ENCODE measurements at places on chromosomes 1 and 21.

DNA sequence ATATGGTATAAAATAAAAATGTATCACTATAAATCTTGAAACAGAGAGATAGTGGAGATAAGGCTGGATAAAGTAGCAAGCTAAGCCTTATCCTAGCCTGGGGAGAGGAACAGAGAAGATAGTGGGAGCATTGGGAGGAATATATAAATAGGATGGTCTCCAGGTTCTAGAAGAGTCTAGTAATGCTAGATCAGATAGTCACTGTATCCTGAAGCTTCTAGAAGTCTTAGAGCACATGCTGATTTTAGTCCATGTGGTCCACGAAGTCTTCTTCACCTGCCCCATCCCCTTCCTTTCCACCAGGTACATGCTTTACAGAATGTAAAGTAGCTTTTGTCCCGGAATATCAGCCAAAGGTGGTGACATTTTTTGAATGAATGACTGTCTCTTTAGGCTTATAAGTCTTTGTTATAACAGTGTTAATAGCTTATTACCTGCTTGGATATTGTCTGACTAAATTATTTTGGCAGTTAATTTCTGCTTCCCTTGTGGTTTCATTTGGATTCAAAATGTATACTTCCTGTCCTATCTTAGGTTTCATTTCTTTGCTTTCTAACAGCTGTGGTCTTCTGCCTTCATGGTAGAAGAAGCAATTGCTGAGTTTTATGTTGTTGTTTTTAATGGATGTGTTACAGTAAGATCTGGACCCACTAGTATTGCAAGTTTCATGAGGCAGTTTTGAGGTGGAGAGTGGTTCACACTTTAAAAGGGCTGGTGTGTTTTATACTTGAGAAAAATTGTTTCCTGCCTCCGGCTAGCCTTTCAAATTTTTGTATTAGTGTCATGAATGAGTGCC lies 5.9 kb downstream of the SMG7 start:
- DNase-seq: no peak

GRCh38 chr1:88751714-88752113 lies 67.6 kb downstream of the PKN2 start:
- DNase-seq: no peak

DNA sequence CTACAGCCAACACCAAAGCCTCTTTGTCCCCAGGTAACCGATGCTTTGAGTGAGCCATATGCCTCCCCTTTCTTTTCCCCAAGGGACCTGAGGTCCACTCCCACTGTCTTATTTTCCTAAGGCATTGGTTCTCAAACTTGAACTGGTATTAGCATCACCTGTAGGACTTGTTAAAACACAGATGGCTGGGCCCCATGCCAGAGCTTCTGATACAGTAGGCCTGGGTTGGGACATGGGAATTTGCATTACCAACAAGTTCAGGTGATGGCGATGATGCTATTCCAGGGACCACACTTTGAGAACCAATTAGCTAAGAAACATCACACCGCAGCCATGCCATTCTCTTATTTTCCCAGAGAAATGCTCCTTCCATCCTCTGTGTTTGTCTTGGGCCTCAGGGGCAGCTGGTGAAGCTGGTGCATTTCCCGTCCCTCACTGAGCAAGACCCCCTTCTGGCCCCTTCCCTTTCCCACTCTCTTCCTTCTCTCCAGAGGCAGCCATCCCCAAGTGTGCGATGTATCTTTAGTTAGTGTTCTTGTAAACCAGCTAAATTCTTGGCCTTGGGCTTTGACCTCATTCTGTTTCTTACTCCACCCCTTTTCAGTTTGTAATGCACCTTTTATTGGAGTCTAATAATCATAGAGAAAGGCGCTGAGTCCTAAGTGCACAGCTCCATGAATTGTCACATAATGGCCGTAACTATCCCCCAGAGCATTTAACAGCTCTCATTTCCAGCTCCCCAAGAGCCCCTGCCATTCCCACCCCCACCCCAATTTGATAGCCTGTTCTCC lies 14.2 kb upstream of the TTC22 start:
- DNase-seq: no peak

- no peak for DNase-seq
Measured at GRCh38 chr1:3533067-3534048, 78.0 kb downstream of the MEGF6 start.

DNA sequence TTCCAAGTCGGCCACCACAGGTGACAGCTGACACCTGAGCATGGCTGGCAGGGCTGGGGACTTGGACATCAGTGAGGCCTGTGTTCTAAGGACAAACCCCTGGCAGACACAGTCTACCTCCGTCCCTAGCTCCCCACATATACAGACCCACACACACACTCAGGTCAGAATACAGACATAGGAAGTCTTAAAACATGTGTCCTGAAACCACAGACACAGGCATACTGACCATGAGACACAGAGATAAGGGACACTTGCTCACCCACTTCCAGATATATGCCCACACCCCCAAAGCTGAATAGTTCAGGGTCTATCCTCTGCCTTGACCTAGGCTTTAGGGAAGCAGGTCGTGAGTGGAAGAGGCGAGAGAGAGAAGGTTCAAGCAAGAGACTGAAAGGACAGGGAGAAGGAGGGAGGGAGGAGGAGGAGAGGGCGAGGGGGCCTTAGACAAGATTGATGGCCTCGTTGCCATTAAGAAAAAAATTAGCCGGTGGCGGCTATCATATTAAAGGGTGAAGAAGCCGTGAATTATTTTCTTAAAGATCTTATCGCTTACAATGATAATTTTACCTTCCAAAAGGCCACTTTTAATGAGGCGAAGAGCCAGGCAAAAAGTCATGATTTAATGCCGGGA lies 49.9 kb downstream of the TMEM53 start:
- no peak for DNase-seq

DNA sequence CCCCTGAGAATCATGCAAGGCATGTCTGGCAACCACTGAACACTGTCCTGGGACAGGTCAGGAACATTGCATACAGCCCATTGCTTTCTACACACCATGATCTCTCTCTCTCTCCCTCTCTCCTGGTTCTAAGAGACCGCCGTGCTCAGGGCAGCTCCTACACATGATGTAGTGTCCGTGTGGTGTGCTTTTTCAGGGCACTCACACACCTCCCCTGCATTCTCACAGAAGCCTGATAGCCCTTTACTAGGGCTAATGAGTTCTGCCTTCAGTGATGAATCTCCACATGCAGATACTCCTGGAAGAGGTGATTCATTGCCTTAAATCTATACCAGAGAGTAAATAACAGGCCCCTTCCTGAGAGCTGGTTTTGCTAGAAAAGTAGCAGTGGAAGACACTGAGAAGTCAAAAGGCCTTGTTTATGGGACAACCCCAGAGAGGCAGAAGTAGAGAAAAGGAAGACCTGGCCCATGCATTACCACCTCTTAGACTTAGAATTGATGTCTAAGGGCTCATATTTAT lies 7.2 kb upstream of the OLFML2B start:
- DNase-seq: no peak

- no peak for DNase-seq
Measured at GRCh38 chr1:20476265-20477038, 9.6 kb downstream of the CAMK2N1 start.

DNA sequence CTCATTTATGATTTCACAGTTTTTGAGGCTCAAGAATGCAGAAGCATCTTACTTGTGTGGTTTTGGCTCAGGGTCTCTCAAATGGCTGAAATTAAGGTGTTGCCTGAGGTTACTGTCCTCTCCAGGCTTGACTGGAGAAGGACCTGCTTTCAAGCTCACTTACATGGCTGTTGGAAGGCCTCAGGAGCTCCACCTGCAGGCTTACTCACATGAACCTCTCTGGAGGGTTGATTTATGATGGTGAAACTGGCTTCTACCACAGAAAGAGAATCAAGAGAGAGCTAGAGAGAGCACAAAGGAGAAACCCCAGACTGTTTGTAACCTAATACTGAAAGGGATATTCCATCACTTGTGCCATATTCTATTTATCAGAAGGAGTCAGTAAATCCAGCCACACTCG lies 6.2 kb upstream of the KCNK2 start:
- no peak for DNase-seq

GRCh38 chr1:92329347-92330129 lies 30.7 kb downstream of the RPAP2 start:
- no peak for DNase-seq

DNA sequence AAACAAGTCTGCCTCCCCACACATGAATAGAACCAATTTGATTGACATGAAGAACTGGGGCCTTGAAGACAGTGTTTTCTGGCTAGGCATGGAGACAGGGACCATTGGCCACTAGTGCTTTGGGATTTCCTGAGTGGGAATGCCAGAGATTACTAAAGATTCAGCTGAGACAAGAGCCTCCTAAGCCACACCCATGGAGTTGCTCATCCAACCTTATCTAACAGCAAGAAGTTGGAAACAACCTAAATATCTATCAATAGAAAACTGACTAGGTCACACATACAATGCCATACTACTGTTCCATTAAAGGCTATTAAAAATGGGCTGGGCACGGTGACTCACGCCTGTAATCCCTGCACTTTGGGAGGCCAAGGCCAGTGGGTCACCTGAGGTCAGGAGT lies 184.1 kb downstream of the ZBTB18 start:
- no peak for DNase-seq

DNA sequence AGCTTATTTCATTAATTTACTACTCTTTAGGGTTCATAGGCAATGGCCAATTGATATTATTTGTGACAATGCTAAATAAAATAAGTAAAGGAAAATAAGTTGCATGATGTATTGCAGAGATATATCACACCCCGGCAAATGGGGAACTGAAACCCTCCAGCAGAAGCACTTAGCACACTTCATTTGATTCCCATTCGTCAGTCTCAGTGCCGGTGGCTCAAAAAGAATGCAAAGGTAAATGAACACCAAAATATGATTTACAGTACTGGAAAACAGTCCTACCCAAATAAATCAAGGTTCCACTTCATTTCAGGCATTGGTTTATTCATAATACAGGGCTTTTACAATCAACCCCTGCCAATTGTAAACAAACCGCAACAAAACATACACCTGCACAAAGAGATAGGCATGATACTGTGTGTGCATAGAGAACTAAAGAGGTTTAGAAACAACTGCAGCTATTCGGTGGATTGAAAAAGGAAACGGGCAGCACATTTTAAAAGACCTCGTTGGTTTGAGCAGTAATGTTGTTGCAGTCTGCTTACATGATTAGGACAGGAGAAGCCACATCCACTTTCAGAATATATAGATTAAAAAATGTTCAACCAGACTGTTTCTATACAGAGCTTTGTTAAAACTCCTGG lies 1019.2 kb downstream of the TTLL7 start:
- DNase-seq: no peak

DNA sequence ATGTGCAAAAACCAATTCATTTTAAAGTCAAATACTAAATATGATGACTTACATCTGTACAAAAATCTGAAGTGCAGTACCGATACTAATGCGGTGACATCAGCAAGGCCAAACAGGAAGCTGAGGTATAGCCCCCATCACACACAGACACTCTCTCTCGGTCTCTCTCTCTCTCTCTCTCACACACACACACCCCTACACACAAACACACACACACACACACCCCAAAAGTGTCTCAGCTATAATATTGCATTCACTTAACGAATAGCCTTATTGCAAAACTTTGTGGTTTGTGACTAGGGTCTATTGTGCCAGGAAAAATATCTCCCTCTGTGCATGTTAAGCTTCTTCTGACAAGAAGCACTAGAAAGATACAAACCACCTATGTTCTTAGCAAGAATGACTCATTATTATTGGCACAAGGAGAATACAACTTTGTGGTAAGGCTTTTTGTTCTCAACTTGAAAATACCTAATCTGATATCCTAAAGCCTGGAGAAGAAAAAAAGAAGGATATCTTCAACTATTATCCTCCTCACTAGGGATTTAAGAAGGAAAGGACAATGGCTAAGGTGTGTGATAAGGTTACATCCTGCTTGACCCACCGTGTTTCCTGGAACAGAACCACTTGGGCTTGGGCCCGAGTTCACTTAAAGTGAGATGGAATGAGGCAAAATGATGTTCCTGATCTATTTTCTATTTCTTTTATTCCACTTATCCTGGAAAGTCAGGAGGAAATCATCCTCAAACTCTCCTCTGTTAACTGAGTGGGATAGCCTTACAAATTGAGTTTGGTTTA lies 107.1 kb downstream of the NIBAN1 start:
- DNase-seq: peak; percentile 97

- DNase-seq: no peak
Measured at GRCh38 chr1:223717695-223718363, 5.5 kb downstream of the CAPN2 start.

- no peak for DNase-seq
Measured at GRCh38 chr1:214451596-214451995, 99.8 kb downstream of the PTPN14 start.

GRCh38 chr1:79117376-79117775 lies 110.8 kb upstream of the ADGRL4 start:
- DNase-seq: no peak

DNA sequence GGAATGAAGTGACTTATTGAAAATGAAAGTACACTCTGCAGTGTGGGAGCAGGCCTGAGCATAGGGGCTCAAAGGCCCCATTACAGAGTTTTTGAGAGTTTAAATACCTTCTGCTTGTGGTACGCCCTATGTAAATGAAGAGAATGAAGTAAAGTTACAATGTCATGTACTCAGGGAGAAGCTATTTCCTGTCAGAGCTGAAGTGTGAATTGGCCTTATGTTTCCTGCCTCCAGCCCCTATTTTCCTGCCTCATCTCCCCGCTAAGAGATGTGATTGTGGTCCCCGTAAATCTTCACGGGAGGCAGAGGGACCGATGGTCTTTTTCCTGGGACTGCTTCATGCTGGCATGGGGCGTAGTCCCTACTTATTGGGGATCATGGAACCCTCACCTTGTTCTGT lies 2.5 kb upstream of the ZNF683 start:
- DNase-seq: no peak

- DNase-seq: no peak
Measured at GRCh38 chr21:41545500-41546359, 37.8 kb upstream of the TMPRSS2 start.

DNA sequence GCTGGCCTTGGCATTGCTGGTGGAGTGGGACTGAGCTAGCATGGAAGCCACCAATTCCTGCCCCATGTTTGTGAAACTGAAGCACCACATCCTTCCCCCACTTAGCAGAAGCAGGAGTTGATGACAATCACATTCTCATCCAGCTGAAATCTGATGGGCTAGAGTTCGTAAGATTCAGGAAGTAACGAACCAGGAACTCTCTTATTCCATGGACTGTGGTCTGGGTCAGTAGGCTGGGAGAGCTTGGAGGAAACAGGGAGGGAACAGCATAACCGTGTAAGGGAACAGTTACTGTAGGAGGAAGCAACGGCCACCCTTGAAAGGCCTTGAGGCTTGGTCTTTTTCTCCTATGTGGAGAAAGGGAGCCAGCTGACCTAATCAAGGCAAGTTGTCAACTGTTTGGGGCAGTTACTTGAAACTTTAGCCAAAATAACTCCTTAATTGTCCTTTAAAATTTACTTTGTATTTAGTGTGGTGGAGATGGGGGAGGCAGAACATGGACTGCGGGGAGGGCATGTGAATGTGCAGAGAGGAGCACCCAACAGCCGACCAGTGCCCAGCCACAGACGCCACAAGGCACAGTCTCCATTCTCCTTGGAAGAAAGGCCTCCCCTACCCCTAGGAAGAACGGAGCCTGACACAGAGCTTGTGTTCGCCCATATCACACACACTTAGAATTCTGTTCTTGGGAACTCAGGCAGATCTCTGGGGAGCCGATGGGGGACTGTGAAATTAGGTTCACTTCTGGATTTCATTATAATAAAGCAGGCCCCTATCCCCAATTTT lies 2.0 kb upstream of the COQ8A start:
- no peak for DNase-seq

All from skeletal muscle cell (primary cell).